Stimulated activated CD4-positive, alpha-beta T cell treated with anti-CD3 and anti-CD28 coated beads, Interleukin-4, amount 100 ng/mL, for 1 hour (primary cell): ENCODE measurements at places on chromosomes 7 and 10.
A peak's percentile ranks its signal among the peaks of the same experiment; 100 is the strongest.

GRCh38 chr10:96118604-96119450 lies 11.3 kb upstream of the ZNF518A start:
- DNase-seq = no peak

- peak; percentile 24 for DNase-seq
Observed at GRCh38 chr10:43078986-43079273, 2.1 kb downstream of the RET start.

- no peak for DNase-seq
Observed at GRCh38 chr10:66837990-66838389, 87.8 kb upstream of the LRRTM3 start.

DNA sequence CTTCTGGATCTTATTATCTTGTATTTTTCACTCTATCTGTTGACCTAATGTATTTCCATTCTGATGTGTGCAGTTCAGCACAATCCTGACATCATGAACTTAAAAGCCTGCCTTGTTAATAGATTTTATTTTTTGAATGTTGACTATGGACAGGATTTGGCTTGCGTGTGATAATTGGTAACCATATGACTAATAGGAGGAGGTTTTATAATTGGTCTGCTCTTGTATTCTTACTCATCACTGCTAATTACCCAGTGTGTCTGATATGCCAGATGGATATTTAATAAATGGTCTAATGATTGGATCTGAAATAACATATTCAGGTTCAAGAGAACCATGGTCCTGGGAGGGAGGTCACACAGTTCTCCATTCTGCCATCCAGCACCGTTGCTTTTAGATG lies 45.9 kb downstream of the MTURN start:
- no peak for DNase-seq

DNA sequence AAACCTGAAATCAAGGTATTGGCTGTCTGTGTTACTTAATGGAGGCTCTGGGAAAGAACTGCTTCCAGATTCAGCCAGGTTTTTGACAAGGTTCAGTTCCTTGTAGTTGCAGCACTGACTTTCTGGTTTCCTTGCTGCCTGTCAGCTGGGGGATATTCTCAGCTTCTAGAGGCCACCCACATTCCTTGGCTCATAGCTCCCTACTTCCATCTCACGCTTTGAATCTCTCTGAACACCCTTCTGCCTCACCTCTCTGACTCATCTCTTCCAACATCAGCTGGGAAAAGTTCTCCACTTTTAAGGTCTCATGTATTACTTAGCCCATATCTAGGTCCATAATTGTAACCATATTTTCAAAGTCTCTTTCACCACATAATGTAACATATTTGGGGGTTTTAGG lies 22.9 kb upstream of the GPR22 start:
- DNase-seq = no peak

- no peak for DNase-seq
Observed at GRCh38 chr7:35482231-35482630, 212.7 kb downstream of the HERPUD2 start.

GRCh38 chr7:14047709-14048399 lies 58.4 kb upstream of the ETV1 start:
- no peak for DNase-seq

DNA sequence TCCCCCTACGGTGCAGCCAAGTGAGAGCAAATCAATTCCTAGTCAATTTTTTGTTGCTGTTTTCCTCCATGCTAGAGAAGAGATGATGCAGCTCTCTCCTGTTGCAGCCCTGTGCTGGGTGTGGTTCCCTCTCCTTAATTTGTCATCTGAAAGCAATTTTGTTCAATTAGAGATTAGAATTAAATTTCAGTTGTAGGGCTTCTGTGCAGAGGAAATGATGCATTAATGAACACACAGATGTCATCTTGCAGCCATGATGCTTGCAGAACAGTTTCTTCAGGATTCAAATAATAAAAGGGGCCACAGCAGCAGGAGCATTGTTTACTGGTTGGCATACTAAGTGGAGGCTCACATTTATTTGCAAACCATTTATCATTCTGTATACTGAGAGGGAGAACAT lies 266.0 kb downstream of the AUTS2 start:
- no peak for DNase-seq

DNA sequence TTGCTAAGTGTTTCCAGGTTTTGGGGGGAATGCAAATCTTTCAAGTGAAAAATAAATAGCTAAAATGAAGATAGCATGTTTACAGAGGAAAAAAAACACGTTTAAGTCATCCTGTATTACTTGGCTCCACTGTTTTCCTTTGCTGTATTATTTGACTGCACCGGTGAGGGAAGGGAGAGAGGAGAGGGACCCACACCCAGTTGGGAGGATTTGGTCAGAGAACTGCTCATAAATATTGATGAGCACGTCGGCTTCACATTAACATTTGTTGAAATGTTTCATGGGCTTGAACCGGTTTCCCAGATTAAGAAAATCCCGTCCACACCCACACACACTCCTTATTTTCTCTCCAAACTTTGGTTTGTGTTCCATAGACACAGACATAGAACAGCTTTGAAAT lies 493.8 kb upstream of the MGMT start:
- no peak for DNase-seq

DNA sequence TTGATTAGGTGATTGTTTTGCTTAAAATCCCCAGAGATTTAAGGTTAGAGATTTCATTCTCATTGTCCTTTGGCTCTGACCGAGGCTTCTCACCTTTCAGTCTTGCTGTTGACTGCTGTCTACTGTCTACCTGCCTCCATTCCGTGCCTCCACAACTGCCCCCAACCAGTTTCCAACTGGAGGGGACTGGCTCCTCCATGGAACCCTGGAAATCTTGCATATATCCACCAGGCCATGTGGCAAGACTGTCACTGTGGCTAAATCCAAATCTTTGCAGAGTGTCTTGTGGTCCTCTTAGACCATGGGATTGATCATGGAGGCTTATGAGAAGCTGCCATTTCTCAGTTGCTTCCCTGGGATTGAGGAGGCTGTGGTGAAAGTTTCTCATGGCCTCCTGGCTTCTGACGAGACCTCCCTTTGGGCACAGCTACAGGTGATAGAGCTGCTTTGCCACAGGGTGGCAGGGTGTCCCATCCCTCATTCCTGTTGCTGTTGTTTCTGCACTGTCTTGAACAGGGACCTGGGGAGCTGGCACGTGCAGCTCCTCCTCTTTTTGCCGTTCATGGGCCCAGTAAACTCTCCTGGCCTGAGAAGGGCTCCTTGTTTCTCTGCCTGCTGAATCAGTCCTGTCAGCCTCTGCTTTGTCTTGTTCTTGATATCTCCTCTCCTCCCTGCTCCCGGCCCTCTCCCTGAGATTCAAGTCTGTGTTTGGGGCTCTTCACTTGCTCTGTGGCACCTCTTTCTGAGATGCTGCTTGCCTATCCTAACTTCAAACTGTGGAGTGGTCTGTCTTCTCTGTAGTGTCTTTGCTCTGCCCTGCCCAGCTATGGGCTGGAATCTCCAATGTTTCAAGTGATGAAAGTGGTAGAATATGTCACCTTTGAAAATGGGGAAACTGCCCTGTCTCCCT lies 63.6 kb upstream of the IGFBP3 start:
- no peak for DNase-seq
